SK-N-SH (cell line): ENCODE measurements at places on chromosomes 3 and 15.
A peak's percentile ranks its signal among the peaks of the same experiment; 100 is the strongest.

DNA sequence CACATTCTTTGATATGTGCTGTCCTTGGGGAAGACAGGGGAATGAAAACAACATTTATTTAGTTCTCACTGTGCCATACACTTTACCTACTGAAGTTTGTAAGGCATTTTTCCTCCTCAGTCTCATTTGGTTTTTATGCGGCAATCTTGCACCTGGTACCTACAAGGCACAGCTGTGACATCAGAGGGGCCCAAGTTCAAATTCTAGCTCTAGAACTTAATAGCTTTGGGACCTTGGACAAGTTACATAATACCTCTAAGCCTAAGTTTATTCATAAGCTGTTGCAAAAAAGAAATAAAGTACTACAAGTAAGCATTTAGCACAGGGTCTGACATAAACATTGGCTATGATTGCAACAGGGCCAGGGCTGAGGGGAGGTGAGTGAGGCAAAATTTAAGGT, 5.6 kb upstream of the FAM81A start:
- peaks cover 15% of the 10 kb centered on the region; the same call in 1 of the 2 replicates for H3K27me3 ChIP-seq
- no peak overlapping the region for H3K4me3 ChIP-seq
- no peak overlapping the region for H3K27ac ChIP-seq
- DNase-seq: no peak

DNA sequence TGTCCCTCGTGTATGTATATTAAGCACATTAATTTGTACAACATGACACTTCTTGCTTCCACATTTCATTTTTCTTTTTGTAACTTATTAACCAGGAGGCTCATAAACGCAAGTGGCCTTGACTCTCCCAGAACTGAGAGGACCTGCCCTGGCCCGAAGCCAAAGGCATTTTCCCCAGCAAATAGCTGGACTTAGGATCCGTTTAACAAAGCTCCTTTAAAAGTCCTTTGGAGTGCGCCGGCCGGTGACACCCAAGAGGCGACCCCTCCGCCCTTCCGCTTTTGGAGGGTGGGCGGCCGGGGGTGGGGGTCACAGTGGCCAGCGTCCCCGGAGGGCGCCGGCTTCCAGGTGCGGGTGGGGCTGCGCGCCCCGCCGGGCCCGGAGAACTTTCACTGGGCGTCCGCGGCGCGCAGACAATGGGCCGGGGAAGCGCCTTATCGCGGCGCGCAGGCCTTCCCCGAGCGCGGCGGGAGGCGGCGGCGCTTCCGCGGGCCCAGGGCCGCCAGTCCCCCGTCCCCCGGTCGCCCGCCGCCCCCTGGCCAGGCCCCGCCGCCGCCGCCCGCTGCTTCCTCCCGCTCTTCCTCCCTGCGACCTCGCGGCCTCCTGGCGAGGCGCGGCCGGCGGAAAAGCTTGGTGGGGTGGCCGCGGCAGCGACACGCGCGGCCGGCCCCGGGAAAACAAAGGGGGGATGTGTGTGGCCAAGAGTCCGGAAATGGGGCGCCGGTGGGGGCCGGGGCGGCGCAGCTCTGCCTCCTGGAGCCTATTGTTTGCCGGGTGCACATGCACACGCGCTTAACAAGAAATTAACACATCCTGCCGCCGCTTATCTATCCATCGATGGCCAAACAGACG, 613.4 kb downstream of the MCTP2 start:
- no peaks in the 10 kb centered on the region for H3K36me3 ChIP-seq
- H3K27ac ChIP-seq: no peak overlapping the region
- peak; percentile 77 for DNase-seq
- no peak overlapping the region for H3K4me3 ChIP-seq
- no peaks in the 10 kb centered on the region for H3K27me3 ChIP-seq

DNA sequence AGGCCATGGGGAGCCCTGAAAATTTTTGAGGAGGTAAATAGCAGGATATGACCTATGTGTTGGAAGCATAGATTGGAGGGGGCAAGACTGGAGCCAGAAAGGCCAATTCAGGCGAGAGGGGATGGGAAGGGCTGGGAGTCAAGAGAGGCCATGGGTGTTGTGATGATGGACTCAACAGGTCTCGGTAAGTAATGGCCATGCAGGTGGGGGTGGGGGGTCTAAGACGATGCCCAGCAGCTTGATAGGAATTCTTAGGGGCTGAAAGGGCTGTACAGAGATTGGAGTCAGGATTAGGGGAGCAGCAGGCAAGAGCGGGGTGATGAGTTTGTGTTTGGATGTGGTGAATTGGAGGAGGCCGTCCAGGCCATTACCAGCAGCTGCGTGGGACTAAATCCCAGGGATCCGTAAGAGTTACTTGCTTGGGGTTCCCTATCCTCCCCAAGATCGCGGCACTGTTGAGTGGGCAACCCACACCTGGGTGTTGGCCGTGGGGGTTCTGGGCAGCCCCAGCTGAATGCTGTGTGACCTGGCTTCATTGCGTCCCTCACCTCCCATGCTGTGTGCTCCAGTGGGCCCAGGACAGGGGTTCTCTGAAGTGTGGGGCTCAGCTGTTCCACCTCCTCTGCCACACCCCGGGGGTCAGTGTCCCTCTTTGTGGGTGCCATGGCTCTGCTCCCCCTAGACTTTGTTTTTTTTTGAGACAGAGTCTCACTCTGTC, 41.8 kb upstream of the CHRNB4 start:
- H3K27me3 ChIP-seq: no peaks in the 10 kb centered on the region
- no peaks in the 10 kb centered on the region for H3K4me1 ChIP-seq
- no peaks in the 10 kb centered on the region for H3K36me3 ChIP-seq
- no peak overlapping the region for H3K4me3 ChIP-seq
- no peak for DNase-seq

- DNase-seq: no peak
- H3K27me3 ChIP-seq: no peaks in the 10 kb centered on the region
- H3K4me1 ChIP-seq: no peaks in the 10 kb centered on the region
- H3K4me3 ChIP-seq: no peak overlapping the region
- H3K36me3 ChIP-seq: no peaks in the 10 kb centered on the region
These were observed 50.9 kb upstream of the NPHP3 start for GRCh38 chr3:132773071-132773619.

- no peaks in the 10 kb centered on the region for H3K36me3 ChIP-seq
- H3K4me3 ChIP-seq: no peak overlapping the region
- no peak for DNase-seq
- H3K27me3 ChIP-seq: no peaks in the 10 kb centered on the region
- H3K27ac ChIP-seq: no peak overlapping the region
These were observed 14.7 kb downstream of the MYH15 start for GRCh38 chr3:108495717-108496116.

DNA sequence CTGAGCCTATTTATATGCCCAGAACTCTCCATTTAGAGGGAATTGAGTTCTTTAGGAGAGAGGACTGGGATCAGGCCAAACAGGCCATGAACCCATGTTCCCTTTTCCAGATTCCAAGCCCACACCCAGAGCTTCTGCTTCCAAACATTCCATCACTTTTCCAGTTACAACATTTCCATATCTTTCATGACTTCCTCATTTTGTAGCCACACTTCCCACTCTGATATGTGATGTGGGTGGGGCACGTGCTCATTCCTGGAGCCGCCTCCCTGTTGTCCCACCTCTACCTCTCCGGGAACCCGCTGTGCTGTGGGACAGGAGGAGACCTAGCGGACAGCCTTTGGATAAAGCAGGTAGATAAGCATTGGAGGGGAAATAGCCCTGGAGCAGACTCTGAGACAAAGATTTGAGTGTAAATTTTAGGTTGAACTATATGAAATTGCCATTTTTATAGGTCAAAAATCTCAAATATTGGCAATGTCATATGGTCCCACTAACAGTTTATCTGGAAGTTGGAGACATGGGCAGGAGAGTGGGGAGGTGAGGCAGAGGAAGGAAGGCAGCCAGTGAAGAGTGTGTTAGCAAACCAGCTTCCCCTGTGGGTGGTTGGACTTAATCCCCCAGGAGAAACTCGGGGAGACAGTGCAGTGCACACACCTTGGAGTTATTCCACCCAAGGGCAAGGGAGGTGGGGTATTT, 31.8 kb downstream of the CYP8B1 start:
- no peak overlapping the region for H3K4me3 ChIP-seq
- H3K4me1 ChIP-seq: peaks cover 21% of the 10 kb centered on the region; the same call in 1 of the 2 replicates

DNA sequence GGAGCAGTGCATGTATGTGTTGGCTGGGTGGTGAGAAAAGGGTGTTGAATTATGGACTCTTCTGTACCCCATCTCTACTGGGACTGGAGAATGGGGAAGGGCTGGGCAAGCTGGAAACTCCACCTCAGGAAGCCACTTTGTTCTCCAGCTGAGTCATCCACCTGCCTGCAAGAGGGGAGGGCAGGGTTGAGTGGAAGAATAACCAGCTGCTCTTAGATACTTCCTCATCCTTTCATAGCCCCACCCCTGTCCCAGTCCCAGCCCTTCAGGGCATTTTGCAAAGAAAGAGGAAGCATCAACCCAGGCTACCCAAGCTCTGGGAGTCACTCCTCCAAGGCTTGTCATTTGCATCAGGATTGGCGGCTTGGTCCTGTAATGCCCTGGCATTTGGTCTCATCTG, 33.1 kb downstream of the RAB11A start:
- no peak overlapping the region for H3K4me3 ChIP-seq
- peaks cover 32% of the 10 kb centered on the region for H3K36me3 ChIP-seq
- DNase-seq: no peak
- H3K27me3 ChIP-seq: no peaks in the 10 kb centered on the region
- H3K4me1 ChIP-seq: no peaks in the 10 kb centered on the region
- no peak overlapping the region for H3K27ac ChIP-seq

DNA sequence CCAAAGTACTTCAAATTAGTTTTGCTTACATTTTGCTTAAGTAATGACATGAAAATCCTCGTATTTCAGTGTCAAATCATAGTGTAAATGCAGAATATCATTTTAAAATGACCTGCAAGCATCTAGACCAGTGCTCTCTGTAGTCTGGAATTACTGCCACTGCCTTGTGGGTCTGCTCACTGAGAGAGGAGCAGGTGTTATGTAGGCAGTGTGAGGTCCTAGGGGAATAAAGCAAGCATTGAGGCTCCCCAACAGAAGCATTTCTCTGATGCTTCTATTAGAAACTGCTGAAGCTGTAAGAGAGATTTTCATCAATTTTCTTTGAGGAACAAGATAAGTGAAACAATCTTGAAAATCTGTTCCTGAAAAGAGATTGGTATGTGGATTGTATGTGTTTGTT, 253.2 kb downstream of the BBX start:
- H3K4me3 ChIP-seq: no peak overlapping the region
- peaks cover 25% of the 10 kb centered on the region for H3K36me3 ChIP-seq
- H3K27ac ChIP-seq: no peak overlapping the region
- H3K4me1 ChIP-seq: no peaks in the 10 kb centered on the region

GRCh38 chr15:46329876-46330275, 695.0 kb downstream of the SQOR start:
- no peak for DNase-seq
- H3K4me3 ChIP-seq: no peak overlapping the region
